Right ventricle myocardium superior (tissue), 1 donor: ENCODE measurements at places on chromosomes 12 and 14. TPM values are rescaled to one million over a fixed set of nuclear protein-coding genes. Genes with fewer than 3 reads are reported as not detected.

DNA sequence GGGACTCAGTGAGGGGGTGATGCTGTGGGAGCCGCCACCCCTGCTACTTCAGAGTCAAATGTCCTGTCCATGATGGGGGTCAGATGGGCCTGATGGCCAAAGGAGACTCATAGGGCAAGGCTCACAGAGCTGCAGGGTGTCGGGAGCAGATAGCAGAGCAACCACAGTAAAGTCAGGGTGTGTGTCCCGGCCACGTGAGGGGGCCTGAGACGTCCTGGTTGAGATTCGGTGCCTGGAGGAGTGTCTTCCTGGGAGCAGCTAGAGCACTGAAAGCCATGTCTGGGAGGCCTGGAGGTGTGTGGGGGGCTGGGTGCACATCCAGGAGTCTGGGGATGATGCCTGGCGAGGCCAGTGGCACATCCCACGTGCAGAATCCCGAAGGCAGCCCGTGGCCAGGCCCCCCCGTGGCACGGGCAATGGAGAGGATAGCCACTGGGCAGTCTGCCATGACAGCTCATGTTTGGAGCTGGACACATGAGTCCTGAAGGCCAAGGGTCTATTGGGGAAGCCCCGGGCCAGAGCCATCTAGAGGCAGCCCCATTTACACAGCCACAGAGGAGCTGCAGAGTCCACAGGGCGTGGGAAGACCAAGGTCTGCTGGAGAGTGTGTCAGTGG lies 308.0 kb upstream of the SFSWAP start:
- DNase-seq, result no peak

- DNase-seq, result peak; percentile 70
Observed at GRCh38 chr14:90644882-90645281, 171.3 kb downstream of the TTC7B start.

The SPRYD4 gene
- total RNA-seq, result 2.9 TPM

- no peak for DNase-seq
Observed at GRCh38 chr14:50232276-50232642, 881 bp upstream of the SOS2 start.

DNA sequence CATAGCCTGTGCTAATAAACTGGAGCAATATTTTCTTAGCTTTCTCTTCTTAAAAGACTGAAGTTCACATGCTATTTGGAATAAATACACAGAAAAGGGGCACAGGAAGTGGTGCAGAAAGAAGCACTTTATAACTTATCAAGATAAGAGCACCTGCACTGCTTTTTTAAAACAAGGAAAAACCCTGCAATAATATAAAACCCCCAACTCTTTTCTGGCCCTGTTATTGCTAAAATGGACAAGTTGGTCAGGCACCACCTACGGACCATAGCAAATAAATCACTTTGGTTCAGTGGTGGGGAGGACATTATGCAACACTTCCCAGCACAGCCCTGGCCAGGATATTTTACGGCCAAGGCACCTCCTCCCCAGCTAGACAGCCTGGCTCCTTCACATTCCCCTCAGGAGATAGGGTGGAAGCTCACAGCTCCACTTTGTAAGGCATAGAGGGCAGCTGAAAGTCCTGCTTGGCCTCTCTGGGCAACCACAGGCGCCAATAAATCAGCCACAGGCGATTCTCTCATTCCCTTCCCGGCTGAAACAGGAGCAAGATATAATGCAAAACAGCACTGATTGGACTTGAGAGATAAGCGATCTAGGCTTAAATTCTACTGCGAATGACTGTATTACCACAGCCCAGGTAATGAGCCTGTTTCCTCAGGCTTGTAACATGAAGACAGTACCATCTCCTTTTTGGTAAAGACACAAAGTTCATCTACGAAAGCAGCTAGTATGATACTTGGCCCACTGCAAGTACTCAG lies 2.0 kb downstream of the ZBTB25 start:
- DNase-seq, result peak; percentile 70

DNA sequence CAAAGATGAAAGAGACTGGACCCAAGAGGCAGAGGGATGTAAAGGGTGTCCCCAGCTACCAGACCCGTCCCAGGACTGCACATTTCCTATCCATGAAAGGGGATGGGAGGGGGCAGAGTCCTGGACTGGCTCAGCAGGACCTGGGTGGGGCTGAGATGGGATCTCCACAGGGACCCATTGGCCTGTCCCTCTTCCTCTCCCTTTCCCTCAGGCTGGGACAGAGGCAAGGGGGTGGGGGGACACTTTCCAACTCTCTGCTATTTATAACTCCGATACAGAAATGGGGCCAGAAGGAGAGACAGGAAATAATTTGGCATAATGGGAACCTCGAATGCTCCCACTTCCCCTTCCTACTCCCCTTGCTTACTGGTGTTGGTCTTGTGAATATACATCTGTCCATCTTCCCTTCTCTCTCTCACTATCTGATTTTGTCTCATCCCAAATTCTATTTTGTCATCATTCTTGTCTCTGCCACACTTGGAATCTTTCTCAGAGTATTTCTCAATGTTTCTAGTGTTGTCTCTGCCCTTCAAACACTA lies 1.1 kb upstream of the ITGA7 start:
- DNase-seq, result peak; percentile 61
